Activated naive CD4-positive, alpha-beta T cell treated with anti-CD3 and anti-CD28 coated beads, Interleukin-2, amount 50 U/mL, for 72 hours (primary cell): ENCODE measurements at places on chromosomes 4 and X. TPM values are rescaled to one million over a fixed set of nuclear protein-coding genes. Genes with fewer than 3 reads are reported as not detected.

DNA sequence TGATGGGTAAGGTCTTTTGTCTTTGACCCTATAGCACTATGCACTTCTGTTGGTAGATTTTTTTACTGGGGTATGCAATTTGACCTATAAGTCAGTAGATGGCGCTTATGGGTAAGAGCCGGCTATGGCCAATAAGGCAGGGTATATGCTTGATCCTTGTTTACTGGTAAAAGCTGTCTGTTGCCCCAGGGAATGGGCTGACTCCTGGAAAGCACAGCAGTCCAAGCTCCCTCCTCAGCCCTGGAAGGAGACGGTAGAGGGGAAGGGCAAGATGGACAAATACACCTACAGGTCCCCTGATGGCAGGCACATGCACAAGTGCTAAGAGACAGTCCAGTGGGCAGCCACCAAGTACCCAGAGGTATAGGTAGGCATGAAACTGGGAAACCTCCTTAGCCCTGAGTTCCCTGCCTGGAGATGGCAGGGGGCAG is 63.7 kb downstream of the ADAMTS3 start:
- no peak for DNase-seq

DNA sequence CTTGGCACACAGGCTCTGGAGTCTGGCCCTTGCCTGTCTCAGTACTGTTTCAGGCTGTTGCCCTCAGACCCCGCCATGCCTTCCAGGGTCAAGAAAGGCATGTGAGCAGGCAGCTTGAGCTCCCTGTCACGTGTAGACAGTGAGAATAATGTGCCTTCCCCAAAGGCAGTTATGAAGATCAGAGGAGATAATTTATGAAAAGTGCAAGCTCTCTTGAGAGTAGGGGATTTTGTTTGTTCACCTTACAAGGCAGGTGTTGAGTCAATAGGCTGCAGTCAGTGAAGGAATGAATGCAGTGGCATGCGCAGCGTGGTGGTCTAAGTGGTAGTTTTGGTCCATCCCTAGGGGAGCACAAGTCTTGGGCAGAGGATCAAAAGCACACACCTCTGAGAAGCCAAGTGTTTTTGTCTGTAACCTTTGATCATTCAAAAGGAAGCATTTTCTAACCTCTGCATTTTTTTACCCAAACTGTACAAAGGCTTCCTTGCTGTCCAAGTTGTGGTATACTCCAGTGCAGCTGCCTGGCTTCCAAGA is 14.4 kb downstream of the HADH start:
- no peak for DNase-seq

- no peak for DNase-seq
Measured at GRCh38 chr4:153204728-153205648, 745 bp downstream of the TRIM2 start.

DNA sequence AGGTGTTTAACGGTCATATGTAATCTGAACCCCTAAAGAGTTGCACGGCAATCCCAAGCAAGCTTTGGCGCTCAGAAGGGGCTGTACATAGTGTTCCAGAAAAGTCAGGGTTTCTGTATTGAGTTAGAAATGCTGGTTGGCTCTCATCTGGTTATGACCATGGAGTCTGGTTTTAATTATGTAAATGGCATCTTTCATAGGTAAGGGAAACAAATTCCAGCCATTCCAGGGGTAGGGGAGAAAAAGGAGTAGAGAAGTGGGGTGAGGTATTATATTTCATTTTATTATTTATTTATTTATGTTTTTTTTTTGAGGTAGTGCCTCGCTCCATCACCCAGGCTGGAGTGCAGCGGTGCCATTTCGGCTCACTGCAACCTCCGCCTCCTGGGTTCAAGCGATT is 15.9 kb downstream of the KLF3 start:
- no peak for DNase-seq

- DNase-seq: no peak
Measured at GRCh38 chr4:92825256-92825655, 521.5 kb downstream of the GRID2 start.

DNA sequence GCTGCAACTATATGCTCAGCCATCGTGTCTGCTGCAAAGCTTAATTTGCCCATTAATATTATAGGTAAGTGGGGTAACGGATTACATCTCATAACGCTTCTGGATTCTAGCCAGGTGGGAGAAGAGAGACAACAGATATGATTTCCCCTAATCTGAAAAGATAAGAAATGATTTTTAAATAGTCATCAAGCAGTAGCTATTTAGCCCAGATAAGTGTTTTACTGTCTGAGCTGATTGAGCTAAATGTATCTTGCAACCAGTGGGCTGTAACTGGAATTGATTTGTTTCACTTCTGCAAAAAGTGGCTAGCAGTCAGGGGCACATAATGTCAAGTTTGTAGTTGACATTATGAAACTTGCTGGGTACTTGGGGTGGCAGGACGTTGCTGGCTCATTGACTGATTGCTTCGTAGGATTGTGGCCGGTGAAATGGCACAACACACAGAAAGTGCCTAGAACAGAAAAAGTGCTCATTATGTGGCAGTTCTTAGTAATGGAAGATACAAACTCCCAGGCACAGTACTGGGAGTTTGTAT is 18.5 kb downstream of the LAP3 start:
- DNase-seq: no peak

DNA sequence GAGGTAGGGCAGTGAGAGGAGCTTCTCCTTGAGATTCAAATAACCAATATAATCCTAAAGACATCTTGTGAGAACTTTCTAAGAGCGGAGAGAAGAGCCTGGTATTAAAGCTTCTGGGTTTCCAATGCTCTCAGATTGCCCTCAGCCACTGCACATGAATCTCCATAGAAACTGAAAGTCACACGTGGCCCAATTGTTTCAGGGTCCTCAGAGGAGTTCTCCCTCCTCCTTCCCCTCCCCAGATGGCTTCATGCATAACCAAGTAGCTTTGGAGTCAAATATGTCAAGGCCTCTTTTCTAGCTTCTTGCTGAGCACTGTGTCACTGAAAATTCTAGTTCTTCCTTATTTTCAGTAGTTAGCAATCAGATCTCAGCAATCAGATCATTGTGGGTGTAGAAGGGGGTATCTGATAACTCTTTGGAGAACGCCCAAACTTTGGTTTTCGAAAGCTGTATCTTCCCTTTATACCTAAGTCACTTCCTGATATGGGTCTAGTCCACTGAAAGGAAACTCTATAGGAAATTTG is 2.2 kb downstream of the BTK start:
- DNase-seq: no peak

DNA sequence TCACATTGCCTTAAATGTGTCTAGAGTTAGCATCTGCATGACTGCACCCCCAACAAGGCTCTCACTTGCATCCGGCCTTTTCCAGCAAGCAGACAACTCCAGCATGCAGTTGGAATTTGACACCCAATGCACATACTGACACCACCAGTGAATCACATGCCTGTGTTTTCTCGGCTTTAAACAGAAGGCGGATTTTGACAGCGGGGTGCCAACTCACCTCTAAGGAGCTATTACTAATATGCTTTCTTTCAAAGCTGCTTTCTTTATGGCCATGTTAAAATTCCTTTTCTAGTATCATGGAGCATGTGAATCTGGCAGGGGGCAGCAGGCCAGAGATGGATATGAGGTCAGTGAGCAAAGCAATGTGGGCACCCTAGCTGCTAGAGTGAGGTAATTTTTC is 78.0 kb upstream of the CLNK start:
- no peak for DNase-seq

DNA sequence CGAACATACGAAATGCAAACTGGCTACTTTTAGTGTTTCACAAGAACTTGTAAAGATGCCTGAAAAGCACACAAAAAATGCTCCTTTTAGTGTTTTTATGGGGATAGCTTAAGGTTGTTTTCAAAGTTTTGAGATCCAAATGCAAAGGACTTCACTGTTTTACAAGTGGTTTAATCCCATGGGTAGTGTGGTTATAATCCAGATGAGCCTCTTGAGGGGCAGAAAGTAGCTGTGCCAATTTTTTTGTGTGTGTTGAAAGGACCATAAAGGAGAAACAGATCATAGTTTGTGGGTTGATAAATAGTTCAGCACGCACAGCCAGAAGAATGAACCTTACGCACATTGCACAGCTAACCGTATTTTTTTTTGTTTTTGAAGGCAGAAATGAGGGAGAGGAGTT is 126.9 kb upstream of the GIMD1 start:
- DNase-seq: no peak

DNA sequence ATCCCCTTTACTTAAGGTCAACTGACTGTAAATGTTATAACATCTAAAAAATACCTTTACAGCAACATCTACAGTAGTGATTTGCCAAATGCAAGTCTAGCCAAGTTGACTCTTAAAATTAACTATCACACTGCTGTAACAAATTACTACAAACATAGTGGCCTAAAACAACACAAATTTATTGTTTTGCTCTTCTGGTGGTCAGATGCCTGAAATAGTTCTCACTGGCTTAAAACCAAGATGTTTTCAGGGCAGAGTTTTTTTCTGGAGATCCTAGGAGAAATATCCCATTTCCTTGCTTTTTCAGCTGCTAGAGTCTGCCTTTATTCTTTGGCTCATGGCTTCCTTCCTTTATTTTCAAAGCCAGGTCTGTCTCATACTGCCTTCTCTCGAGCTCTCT is 120.5 kb downstream of the ADGRL3 start:
- DNase-seq: no peak

DNA sequence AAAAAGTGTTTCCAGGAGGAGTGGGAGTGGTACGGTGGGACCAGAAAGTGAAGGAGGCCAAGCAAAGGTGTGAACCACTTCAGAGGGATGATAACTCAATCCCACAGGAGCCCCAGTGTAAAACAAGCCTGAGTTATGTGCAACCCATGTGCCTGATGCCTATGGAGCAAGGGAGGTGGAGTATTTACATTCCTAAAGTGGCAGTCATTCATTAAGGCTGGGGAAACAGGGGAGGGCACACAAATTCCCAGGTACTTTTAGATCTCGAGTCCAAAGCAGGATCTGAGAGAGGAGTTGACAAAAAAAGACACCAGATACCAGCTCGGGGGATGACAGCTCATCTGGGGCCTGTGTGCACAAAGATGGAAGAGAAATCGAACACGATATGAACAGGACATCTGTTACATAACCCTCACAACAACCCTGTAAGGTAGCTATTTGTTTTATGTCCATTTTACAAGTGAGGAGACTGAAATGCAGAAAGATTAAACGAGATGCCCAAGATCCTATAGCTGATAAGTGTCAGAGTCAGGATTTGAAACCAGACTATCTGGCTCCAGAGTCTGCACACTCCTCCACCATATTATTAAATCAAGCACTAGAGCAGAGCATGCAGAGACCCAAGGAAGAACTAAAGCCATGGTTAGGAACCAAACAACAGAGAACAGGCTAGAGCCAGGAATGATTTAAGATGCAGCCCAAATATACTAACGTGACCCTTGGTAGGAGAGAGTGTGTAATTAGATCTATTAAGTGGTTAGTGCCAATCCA is 91.9 kb upstream of the MAPK10 start:
- no peak for DNase-seq

DNA sequence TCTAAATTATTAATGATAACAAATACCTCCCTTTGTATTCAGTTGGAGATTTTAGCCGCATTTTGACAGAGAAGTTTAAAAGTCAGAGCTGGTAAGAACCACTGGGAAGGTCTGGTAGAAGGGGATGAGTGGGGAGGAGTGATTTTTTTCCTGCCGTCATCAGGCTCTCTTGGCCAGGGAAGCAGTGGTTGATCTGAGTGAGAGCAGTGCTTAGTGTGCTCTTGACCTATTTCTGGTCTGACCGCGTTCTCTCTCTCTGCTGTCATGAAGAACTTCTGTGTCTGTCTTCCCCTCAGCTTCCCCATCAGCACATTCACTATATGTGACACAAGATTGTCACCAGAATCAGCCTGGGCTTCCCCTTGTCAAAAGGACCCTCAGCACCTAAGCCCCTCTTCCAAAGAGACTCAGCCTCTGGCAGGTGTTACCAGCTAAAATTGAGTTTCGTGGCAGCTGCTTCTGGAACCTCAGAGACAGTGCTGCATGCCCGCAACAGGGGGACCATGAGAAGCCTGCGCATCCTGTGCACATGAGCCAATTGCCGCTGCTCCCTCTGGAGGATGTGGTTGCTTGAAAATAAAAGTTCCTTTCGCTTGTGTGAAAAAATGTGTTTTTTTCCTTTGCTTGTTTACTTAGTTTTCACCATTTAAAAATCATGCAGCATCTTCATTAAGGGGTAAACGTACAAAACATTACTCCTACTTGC is 268.9 kb downstream of the C4orf33 start:
- DNase-seq: no peak

DNA sequence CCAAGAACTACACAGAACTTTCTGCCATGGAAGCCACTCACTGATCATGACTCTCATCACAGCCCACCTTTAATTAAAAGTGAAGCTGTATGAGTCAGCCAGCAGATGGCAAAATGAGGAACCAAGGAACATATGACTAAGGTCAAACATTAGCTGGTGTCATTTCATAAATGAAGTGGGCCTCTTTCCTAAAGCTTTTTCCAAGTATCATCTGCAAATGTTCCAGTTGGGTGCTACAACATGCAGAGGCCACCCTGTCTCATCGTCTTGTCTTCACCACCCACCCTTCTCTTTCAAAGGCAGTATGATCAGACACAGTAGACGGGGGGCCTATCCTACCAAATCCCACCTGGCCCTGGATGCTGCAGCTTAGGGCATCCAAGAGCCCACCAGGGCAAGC is 9.2 kb upstream of the EOLA1 start:
- DNase-seq: no peak

DNA sequence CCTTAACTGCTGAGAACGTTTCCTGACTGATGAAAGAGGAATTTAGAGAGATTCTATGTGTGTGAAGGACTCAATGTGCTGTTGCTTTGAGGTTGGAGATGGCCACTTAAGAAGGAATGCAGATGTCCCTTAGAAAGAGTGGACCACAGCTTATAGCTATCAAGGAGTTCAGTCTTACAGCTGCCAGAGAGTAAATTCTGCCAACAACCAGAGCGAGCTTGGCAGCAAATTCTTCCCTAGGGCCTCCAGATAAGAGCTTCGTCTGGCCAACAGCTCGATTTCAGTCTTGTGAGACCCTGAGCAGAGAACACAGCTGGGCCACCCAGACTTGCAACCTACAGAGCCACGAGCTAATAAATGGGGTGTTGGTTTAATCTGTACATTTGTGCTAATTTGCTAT is 21.8 kb downstream of the MID1 start:
- no peak for DNase-seq

- DNase-seq: no peak
Measured at GRCh38 chr4:83625821-83626220, 89.9 kb downstream of the GPAT3 start.

- no peak for DNase-seq
Measured at GRCh38 chr4:152289941-152290340, 246.0 kb downstream of the FBXW7 start.

UGT2B17 gene
- total RNA-seq: not detected

P2RY8 gene
- 18.9 TPM for total RNA-seq
